Hippocampal formation (tissue), 2 donors: ENCODE measurements at places on chromosomes 11 and 22.

GRCh38 chr11:31967404-31968130 is 123.3 kb upstream of the RCN1 start:
- DNase-seq = no peak

GRCh38 chr11:64697663-64698375 is 25.2 kb downstream of the NRXN2 start:
- no peak for DNase-seq

DNA sequence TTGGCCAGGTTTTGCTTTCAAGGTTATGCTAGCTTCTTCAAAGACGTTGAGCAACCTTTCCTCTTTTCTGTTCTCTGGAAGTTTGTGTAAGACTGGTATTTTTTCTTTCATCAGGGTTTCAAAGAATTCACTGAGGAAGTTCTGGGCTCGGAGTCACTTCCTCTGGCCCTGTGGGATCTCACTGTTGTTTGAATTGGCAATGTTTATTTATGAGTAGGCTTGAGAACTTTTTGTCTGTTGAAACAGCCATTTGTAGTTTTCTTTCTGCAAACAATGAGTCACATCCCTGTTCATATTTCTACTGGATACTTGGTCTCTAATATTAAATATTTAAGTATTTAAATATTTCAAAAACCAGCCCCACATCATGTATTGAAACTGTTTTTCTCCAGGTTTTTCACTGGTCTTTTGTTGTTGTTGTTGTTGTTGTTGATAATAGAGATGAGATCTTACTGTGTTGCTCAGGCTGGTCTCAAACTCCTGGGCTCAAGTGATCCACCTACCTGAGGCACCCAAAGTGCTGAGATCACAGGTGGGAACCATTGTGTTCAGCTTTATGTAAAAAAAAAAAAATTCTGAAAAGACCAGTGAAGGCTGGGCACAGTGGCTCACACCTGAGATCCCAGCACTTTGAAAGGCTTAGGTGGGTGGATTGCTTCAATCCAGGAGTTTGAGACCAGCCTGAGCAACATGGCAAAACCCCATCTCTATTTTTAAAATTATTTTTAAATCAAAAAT is 26.9 kb downstream of the SUSD2 start:
- DNase-seq = peak; percentile 30

GRCh38 chr11:115238086-115238485 is 266.1 kb downstream of the CADM1 start:
- no peak for DNase-seq

- no peak for DNase-seq
These were observed 27.8 kb downstream of the ETS1 start for GRCh38 chr11:128559496-128560103.

DNA sequence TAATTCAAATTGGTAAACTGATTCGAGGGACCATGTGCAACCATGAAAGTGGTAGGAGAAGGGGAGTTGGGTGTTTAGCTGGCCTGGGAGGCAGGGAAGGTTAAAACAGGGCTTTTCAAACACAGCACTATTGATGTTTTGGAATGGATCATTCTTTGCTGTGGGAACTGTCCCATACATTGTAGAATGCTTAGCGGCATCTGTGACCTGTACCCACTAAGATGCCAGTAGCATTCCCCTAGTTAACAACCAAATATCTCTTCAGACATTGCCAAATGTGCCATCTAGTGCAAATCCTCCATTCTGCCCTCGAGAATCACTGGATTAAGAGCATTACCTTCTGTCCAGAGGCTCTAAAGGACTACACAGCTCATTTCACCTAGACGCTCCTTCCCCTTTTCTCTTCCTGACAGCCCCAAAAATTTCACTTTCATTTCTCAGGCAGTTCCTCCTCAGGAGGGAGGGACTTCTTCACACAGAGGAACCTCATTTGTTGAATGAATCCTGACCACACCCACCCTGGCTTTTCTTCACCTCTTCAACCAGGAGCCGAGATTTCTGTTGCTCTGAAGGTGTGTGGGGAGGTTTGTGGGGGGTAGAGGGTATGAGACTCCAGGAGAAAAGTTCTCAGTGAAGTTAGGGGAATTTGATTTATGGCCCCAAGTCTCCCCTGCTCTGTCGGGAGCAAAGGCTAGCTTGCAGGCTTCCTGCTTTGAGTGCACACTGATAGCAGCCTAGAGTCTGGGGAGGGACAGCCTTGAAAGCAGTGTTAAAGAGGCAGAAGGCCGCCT is at the start of gene TRIM34:
TSS of gene TRIM34 (plus strand) at position 513 of the 791 bp plus-strand sequence. CDS start 7,331 bp downstream, outside the sequence.
- DNase-seq = peak; percentile 50

GRCh38 chr22:37284805-37285355 is 2.6 kb downstream of the CYTH4 start:
- peak; percentile 50 for DNase-seq

DNA sequence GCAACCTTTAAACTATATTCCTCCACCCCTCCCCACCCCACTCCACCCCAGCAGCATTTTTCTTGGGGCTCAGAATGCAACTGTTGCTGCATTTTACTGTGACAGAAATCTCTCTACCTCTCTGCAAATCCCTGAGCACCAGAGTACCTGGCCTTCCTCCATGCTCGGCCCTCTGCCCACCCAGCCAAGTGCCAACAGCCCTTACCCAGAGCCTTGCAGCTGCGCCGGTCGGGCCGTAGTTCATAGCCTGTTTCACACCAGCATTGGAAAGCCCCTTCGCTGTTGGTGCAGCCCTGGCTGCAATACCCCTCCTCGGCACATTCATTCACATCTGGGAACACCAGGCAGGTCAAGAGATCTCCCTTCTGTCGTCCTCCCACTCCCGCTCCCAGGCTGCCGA is 23.4 kb downstream of the LRP4 start:
- DNase-seq = no peak

DNA sequence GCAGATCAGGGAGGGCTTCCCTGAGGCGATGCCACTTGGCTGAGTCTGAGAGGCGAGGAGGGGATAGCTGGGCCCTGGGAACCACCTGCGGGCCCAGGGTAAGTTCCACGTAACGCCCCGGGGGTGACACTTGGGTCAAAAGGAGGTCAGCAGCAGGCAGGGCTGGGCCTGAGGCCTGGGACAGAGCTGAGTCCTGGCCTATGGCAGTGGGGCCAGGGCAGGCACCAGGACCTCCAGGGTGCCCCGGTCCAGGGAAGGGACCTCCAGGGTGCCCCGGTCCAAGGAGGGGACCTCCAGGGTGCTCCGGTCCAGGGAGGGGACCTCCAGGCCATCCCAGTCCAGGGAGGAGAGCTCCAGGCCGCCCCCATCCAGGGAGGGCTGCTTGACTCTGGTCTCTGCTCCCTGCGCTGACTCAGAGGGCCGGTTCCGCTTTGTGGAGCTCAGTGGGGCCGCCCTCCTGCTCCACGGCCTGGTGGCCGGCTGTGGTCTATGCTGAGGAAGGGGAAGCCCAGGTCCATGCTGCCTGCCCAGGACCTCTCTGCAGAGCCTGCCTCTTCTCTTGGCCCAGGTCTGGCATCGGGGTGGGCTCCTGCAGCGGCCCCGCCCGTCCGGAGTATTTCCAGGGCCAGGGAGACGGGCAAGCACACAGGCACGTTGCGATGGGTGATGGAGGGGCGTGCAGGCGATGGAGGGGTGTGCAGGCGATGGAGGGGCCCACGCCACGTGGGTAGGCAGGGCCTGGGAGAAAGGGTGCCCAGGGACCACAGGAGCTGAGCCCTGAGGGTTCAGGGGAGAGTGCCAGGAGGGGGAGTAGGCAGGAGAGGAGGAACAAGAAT is 19.5 kb upstream of the WNT7B start:
- peak; percentile 33 for DNase-seq

DNA sequence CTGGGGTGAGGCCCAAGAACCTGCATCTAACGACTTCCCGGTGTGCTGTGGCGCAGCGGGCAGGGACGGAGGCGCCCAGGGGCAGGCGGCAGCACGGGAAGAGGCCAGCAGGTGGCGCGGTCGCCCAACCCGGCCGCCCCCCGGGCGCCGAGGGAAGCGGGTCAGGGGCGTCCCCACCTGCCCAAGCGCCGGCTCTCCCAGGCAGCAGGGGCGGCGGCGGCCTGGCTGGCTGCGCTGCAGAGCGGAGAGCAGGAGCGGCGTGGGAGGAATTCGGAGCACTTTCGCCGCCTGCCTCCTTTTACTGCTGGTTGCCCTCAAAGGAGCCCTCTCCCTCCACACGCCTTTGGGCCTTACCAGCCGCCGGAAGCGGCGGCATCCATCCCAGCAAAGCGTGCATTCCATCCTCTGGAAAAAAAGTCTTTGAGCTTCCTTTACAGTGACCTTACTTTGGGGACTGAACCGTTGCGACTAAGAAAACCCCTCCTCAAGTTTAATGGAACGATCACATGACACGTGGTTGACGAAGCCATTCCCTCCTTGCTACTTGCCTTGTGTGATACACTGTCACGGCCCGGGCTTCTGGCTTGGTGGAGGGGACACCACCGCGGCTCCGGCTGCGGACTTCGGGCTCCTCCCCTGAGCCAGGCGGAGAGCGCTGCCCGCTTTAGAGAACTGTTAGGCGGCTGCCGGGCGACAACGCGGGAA is 106.8 kb upstream of the CLMP start:
- DNase-seq = peak; percentile 32

GRCh38 chr11:114942207-114942606 is 263.9 kb downstream of the NXPE2 start:
- no peak for DNase-seq

- DNase-seq = no peak
These were observed 547.6 kb downstream of the BUD13 start for GRCh38 chr11:116225236-116225635.

DNA sequence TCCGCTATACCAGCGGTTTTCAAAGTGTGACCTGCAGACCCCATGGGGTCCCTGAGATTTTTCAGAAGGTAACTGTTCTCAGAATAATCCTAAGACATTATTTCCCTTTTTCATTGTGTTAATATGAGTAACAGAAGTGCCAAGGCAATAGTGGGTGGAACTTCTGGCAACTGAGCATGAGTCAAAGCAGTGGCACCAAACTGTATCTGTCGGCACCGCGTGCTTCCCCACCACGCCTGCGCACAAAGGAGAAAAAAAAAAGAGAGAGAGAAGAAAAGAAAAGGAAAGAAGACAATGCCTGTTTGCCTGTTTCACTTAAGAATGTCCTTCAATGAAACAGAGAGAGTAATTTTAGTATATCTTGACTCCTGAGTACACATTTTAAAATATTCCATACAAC is 679.9 kb downstream of the OPCML start:
- no peak for DNase-seq

- no peak for DNase-seq
These were observed 81.1 kb downstream of the BDNF start for GRCh38 chr11:27619039-27619574.

GRCh38 chr11:2699185-2699530 is 636 bp downstream of the KCNQ1OT1 start:
- DNase-seq = no peak

- DNase-seq = no peak
These were observed 235.9 kb upstream of the NARS2 start for GRCh38 chr11:78810559-78811009.

- DNase-seq = no peak
These were observed 18.1 kb downstream of the TSKU start for GRCh38 chr11:76801225-76801624.

- peak; percentile 85 for DNase-seq
These were observed at the start of gene HMOX1 for GRCh38 chr22:35380537-35381423. TSS of gene HMOX1 (plus strand) at chr22:35381096. CDS start at chr22:35381174, 78 bp downstream.

GRCh38 chr11:69877235-69877634 is 58.0 kb upstream of the FGF3 start:
- DNase-seq = no peak

GRCh38 chr11:92387859-92388258 is 163.2 kb downstream of the FAT3 start:
- DNase-seq = no peak

DNA sequence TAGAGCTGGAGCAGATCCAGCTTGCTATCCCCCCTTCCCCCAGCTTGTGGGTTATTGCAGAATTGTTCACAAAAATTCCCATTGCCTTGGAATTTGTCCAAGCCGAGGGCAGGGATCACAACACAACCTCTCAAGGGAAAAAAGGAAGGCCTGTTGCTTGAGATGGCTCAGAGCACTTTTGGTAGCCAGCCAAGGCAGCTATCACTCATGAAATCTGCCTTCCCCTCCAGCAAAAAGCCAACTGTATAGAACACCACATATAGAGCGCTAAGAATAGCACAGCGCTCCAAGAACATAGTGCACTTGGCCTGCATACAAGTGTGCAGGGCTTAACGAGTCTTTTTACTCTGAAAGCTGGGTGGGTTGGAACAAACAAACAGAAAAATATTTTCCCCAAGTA is 46.2 kb downstream of the FAM83F start:
- DNase-seq = no peak

DNA sequence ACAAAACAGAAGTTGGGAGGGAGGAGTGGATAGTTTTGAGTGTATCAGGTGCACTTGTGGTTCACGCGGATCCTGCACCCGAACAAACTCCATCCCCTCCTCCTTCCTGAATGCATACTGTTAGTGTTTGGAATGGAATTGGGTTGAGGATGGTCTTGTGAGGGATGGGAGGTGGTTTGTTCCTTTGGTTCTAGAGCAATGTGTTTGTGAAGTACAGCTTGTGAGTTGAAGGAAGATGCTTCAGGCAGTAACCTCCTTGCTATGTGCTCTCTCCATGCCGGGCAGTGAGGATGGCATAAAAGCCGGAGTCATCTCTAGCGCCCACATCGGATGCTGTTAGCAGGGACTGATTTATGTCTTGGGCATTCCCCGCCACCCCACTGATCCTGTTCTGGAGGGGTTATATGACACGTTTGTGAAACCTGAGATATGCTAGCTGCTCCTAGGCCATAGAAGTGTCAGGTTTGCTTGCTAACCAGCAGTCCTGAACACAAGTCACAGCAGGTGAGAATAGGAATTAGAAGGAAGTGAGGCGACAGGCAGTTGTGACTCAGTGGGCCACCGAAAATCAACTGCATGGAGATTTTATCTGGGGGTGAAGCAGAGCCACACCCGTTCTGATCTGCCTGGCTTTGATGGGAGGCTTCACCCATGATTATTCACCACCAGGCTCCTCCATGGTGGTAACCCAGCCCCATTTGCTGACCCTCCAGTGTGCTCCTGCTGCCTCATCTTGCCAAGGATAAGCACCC is 2.2 kb downstream of the BCR start:
- no peak for DNase-seq

DNA sequence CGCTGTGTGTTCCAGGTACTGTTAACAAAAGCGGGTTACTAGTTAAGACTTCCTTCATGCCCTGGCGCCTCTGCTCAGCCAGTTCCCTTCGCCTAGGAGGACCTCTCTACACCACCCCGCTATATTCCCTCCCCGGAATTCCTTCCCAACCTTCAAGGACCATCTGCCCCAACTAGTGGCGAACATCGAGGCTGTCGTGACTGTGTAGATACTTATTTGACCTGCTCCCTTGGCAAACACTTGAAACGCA is 450 bp upstream of the BCL2L13 start:
- no peak for DNase-seq

DNA sequence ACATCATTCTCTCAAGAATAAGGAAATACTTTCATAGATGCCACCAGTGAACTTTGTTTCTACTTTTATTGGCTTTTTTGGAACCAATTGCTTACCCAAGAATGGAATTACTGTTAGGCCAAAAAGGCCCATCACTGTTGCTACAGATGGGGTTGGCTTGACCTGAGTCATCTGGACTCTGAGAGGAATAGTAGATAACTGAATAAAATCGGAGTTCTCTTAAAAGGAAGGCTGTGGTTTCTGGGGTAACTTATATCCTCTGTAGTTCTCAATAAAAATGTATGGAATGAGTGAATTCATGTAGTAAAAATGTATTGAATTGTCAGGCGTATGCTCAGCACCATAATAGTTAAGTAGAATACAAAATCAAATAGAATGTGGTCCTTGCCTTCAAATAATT is 56.6 kb downstream of the ARHGEF12 start:
- DNase-seq = no peak
